Left ventricle myocardium inferior (tissue), 1 donor: ENCODE measurements at places on chromosomes 7 and 10. TPM values are rescaled to one million over a fixed set of nuclear protein-coding genes. Genes with fewer than 3 reads are reported as not detected.

- DNase-seq, result no peak
- no peak overlapping the region for H3K4me3 ChIP-seq
- no peak overlapping the region for H3K27ac ChIP-seq
- no peaks in the 10 kb centered on the region for H3K4me1 ChIP-seq
These were observed 19.5 kb downstream of the CFAP46 start for GRCh38 chr10:132922872-132923271.

DNA sequence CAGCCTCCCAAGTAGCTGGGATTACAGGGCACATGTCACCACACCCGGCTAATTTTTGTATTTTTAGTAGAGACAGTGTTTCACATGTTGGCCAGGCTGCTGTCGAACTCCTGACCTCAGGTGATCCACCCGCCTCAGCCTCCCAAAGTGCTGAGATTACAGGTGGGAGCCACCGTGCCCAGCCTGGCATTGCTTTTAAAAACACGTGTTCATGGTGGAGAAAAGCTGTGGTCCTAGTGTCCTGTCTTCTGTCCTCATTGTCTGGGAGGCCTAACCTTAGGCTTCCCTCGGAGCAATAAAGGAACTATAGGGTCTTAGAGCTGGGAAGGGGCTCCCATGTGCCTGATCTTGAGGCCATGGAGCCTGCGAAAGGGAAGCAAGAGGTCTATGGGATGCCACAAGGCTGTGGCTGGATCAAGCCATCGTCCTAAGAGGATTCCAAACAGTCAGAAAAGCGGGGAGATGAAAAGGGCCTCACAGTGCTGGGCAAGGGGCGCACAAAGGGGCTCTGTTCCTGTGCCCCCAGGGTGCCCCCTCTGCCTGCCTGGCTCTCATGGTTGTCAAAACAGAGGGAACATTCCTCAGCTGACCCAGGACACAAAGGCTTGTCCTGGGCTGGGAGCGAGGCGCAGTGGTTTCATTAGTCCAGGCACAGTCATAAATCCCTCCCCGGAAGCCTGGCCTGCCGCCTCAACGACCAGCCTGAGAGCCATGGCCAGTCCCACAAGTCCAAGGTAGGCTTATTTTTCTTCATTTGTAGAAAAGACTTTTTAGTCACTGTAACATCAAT is 106.6 kb upstream of the TNS3 start:
- H3K36me3 ChIP-seq, result no peaks in the 10 kb centered on the region
- H3K27ac ChIP-seq, result no peak overlapping the region
- H3K4me1 ChIP-seq, result peaks cover 11% of the 10 kb centered on the region
- no peak overlapping the region for H3K4me3 ChIP-seq
- DNase-seq, result no peak
- no peaks in the 10 kb centered on the region for H3K27me3 ChIP-seq

DNA sequence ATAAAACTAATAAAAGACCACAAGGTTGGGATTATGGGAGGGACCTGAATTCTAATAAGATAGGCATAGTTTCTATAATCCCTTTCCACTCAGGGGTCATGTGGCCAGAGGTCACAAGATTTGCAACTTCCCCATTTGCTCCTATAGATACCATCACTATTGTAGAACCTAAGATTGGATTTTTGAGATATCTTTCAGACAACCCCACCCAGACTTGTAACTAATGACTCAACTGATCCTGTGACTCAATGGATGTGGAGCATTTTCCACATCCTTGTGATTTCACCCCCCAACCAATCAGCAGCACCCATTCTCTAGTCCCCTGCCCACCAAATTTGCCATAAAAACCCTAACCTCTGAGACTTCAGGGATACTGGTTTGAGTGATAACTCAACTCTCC is 51.9 kb upstream of the PIK3AP1 start:
- no peak for DNase-seq
- H3K27me3 ChIP-seq, result peaks cover 7% of the 10 kb centered on the region
- no peaks in the 10 kb centered on the region for H3K4me1 ChIP-seq
- no peak overlapping the region for H3K4me3 ChIP-seq
- H3K27ac ChIP-seq, result no peak overlapping the region

DNA sequence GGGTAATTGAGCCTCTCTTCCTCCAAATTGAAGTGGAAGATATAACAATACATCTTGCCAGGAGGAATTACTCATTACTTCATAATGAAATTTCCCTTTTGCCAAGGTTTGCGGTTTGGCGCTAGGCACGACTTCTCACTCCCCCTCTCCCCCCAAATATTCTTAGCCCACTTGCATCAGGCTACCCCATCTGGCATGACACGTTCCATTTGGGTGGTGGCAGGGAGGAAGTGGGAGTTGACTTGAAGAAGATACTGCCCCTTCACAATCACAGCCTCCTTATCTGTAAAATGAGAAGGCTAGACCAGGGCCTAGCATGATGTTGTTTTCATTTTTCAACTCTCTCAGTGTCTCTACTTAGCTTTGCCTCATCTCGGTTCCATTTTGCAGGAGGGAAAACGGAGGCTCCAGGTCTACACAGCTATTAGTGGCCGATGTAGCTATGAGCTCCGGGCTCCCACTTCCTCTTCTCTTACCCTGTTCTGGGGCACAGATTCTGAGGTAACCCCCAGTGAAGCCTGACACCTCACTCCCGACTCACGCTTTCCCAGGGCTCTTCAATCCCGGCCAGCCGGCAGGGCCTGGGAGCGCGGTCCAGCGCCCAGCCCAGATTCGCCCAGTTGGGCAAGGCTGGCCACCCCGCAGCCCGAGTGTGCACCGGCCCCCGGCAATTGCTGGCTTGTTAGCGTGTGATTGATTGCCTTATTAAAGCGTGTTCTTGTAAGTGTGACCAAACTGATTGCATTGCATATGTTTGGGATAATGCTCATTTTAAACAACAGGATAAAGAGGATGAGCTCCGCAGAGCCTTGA is 6.5 kb downstream of the EVX1 start:
- DNase-seq, result no peak
- peaks cover 100% of the 10 kb centered on the region for H3K27me3 ChIP-seq
- H3K27ac ChIP-seq, result no peak overlapping the region
- peaks cover 31% of the 10 kb centered on the region for H3K4me1 ChIP-seq

DNA sequence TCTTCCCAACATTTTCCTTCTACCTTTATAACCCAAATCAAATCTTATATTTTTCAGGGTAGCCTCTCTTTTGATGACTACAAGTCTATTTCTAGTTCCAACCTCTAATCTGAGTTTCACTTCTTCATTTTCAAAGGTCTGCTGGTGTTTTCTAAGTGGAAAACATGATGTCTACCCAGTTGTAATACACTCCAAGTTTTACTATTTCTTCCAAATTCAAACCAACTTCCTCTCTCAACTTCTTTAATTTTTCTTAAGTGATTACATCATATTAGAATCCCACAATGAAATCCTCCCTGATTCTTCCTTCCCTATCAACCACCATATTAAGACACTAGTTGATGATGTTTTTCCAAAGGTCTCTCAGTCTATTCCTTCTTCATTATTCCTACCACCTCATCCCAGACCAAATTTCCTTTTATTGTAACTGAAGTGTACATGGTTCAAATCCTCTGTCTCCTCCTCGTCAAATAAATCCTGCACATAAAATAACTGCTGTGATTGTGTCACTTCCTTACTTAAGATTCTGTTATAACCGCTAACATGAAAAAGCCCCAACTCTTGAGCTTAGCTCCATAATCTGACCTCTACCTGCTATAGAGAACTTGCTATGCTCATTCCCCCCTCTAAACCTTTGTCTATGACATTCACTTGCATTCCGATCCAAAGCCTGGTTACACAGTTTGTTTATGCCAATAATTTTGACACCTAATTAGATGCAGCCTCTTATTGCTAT is 12.7 kb downstream of the TAS2R38 start:
- H3K36me3 ChIP-seq, result no peaks in the 10 kb centered on the region
- H3K4me3 ChIP-seq, result no peak overlapping the region

DNA sequence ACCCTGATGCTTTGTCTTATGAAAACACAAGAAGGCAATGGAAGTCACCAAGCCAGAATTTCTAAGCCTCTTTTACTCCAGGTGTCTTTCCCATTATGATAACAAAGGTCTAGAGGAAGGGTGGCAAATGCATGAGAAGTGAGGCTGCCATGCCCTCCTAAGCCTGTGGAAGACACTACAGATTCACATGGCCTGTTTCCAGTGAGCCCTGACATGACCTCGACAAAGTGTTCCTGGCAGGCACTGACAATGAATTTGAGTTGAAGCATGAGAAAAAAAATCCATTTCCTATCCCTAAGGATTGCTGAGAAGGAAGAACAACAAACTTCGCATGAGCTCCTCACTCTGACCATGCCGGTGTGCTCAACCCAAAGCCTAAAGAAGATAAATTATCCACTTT is 268.0 kb downstream of the HTR7 start:
- H3K27me3 ChIP-seq, result no peaks in the 10 kb centered on the region
- H3K4me1 ChIP-seq, result no peaks in the 10 kb centered on the region
- no peak for DNase-seq
- H3K36me3 ChIP-seq, result no peaks in the 10 kb centered on the region
- H3K4me3 ChIP-seq, result no peak overlapping the region

DNA sequence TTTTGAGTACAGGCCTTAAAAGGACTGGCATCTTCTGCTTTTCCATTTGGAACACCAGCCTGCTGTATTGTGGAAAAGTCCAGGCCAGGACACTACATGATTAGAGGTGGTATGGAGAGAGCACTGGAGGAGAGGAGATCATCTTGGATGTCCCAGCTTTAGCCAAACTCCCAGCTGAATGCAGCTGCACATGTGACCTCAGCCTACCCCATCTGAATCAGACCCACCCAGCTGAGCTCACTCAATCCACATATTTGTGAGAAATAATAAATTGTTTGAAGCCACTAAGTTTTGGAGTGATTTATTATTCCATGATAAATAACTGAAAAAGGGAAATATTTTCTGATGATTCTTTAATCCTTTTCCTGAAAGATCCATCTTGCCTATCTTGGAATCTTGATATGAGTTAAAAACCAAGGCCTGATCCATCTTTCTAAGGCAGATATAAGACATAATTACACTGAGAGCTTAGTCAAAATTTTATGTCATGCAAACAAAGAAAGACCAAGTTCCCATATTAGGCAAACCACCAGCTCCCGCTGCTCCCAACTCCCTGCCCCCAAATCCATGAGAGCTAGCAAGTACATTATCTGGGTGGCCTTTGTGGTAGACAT is 55.1 kb upstream of the TRIL start:
- H3K27ac ChIP-seq, result peak overlapping the region; percentile 38
- no peaks in the 10 kb centered on the region for H3K27me3 ChIP-seq
- no peak for DNase-seq
- H3K36me3 ChIP-seq, result no peaks in the 10 kb centered on the region

- H3K27me3 ChIP-seq, result no peaks in the 10 kb centered on the region
- DNase-seq, result no peak
- H3K4me1 ChIP-seq, result peaks cover 100% of the 10 kb centered on the region
- no peak overlapping the region for H3K4me3 ChIP-seq
- peaks cover 22% of the 10 kb centered on the region for H3K36me3 ChIP-seq
These were observed 54.5 kb downstream of the NRP1 start for GRCh38 chr10:33279811-33280602.

The TAF3 gene
- 12.7 TPM for total RNA-seq

- no peaks in the 10 kb centered on the region for H3K4me1 ChIP-seq
- no peaks in the 10 kb centered on the region for H3K36me3 ChIP-seq
- H3K4me3 ChIP-seq, result no peak overlapping the region
- no peaks in the 10 kb centered on the region for H3K27me3 ChIP-seq
- no peak overlapping the region for H3K27ac ChIP-seq
These were observed 88.0 kb downstream of the KBTBD2 start for GRCh38 chr7:32803406-32804141.

The CFAP46 gene
- total RNA-seq, result 0.99 TPM

DNA sequence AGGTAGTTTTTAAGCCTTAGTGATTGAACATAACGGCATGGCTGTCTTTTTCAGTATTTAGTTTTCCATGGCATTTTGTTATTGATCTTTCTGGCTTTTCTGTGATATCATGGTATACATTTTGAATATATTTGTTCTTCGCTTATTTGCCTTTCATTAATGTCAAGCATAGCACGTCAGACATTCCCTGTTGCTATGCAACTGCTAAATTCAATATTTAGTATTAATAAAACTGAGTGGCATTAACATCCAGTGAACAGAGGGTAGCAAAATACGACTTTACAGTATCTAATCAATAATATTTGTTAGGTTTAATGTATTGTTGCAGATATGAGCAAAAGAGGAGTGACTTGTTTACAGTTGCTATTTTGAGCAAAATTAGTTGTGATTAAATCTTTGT is 72.5 kb downstream of the LCOR start:
- H3K4me1 ChIP-seq, result peaks cover 59% of the 10 kb centered on the region
- H3K27me3 ChIP-seq, result no peaks in the 10 kb centered on the region
- no peak overlapping the region for H3K27ac ChIP-seq

DNA sequence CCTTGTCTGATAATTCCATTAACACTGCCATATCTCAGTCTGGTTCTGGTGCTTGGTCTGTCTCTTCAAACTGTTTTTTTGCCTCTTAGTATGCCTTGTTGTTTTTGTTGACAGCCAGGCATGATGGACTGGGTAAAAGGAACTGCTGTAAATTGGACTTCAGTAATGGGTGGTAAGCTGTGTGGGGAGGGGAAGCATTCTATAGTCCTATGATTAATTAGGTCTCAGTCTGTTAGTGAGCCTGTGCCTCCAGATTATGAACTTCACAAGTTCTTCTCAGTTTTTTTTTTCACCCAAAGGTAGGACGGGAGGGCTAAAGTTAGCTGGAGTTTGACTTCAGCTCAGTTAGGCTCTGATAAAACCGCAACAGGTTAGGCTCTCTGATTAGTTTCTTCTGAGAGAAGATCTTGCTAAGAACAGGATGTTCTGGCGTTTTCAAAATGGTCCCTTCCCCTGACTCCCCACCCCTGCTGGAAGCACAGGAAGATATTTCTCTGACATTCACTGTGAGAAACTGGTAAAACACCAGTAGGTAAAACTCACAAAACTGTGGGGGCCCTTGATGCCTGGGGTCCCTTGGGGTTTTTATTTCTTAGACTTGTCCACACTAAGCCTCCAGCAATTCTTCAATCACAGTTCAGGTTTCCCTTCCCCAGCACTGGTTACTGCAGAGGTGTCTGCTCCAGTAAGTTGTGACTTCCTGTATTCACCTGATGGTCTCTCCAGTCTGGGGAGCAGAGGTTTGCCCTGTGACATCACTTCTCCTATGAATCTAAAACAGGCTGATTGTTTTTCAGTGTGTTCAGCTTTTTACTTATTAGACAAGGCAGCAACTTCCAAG is 43.3 kb upstream of the CCDC71L start:
- DNase-seq, result no peak
- H3K27ac ChIP-seq, result no peak overlapping the region
- H3K4me3 ChIP-seq, result no peak overlapping the region

DNA sequence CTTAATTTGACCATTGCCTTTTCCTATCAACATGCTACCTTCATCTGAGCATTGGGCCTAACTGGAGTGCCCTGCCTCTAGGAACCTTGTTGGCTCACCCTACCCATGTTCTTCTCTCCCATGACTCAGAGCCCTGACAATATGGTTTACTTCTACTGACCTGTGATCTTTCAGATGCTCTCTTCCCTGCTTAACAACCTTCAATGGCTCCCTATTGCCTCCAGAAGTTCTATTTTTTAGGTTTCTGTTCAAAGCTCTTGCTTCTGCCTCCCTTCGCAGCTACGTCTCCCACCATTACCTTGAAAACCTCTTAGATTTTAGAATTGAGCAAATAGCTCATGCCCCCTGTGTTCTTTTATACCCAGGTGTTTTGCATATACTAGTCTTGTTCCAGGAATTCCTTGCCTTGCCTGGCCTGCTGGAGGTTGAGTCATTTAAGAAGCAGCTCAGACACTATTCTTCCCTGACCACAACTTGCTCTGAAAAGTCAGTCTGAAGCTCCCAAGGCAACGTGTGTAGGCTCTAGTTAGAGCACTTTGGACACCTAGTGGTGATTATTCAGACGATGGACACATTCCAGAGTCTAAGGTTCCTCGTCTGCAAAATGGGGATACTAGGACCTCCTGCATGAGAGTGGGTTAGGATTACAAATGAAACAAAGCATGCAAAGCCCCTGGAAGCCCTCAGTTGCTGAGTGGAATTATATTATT is 64.4 kb upstream of the EMX2 start:
- DNase-seq, result no peak
- H3K27ac ChIP-seq, result peak overlapping the region; percentile 51
- H3K36me3 ChIP-seq, result no peaks in the 10 kb centered on the region
- no peak overlapping the region for H3K4me3 ChIP-seq
